Activated T-helper 2 cell treated with anti-CD3 and anti-CD28 coated beads, Interferon-gamma antibody, Interleukin-2, Interleukin-4, amounts not matched to agents 10 μg/mL and 5 μg/mL and 100 μg/mL, durations not matched to agents 14 hours and 24 hours and 36 hours (primary cell): ENCODE measurements at places on chromosomes 2 and 18.

DNA sequence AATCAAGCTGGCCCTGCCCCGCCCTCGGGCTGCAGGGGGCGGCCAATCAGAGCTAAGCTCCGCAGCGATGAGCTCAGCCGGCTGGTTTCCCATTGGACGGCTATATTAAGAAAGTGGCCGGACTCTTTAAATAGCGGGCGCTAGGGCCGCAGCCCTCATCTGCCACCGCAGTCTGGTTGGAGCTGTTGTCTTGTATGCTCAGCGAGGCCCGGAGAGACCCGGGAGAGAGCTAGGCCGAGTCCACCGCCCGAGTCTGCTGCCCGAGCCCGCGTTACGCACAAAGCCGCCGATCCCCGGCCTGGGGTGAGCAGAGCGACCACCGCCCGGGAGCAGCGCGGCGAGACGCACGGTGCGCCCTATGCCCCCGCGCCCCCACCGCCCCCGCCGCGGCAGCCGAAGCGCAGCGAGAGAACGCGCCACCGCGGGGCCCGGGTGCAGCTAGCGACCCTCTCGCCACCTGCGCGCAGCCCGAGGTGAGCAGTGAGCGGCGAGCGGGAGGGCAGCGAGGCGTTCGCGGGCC is at the start of gene RHOB:
RHOB (plus strand) TSS at position 158 of the 520 bp plus-strand sequence. CDS start 392 bp downstream, outside the sequence.
- peak; percentile 86 for DNase-seq

- DNase-seq, result no peak
Measured at GRCh38 chr2:197852108-197852507, 47.7 kb downstream of the PLCL1 start.

GRCh38 chr2:190970160-190970559 is 43.8 kb downstream of the STAT1 start:
- no peak for DNase-seq

GRCh38 chr2:176449852-176450251 is 180.6 kb downstream of the MTX2 start:
- no peak for DNase-seq

GRCh38 chr2:219158586-219158985 is 2.0 kb downstream of the NHEJ1 start:
- no peak for DNase-seq

DNA sequence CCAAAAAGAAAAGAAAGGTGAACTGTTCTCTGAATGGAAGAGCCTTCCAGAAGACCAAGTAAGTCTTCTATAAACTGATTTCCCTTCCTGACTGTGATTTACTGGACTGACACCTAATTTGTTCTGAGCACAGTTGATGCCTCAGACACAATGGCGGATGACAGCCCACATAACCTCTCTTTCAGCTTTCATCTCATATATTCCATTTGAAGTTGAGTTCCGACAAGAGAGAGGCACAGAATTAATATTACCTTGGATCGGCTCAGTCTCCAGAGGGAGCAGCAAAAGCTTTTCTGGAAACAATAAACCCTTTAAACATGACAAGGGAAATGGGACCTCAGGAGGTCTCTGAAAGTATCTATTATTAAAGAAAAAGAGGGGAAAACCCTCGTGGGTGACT is 638.7 kb upstream of the SETBP1 start:
- no peak for DNase-seq

DNA sequence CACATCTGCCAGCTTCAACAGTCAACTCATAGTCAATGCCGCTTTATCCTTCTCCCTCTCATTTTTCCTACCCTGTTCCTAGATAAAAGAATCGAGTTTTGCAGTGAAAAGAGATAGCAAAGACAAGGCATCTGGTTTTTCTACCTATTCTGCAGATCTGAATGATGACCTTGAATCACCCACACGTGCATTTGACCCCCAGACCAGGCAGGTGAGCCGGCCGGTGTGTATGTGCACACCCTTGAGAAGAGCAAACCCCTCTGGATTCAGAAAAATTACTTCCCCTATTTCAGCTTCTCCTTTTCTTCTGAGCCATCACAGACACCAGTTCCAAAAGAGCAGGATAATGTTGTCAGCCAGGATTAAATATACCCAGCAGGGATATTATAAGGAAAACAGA is 115.6 kb upstream of the ST6GAL2 start:
- DNase-seq, result no peak

DNA sequence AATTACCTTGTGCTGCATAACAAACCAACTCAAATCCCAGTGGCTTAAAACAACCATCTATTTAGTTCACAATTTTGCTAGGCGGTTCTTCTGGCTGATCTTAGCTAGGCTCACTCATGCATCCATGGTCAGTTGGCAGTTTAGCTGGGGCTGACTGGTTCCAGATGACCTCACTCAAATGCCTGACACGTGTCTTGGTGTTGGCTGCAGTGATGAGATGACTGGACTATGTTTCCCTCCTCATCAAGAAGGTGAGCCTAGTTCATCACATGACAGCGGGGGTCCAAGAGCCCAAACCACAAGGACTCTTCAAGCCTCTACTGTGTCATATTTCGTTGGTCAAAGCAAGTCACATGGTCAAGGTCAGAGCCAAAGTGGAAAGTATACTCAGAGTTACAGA is 42.7 kb upstream of the ACTR3 start:
- DNase-seq, result no peak

GRCh38 chr18:47248115-47248603 is 3.3 kb downstream of the SKOR2 start:
- no peak for DNase-seq

GRCh38 chr2:189179570-189179950 is at the start of gene COL5A2:
Gene COL5A2 (minus strand): TSS chr2:189179761. CDS start chr2:189179604, 157 bp downstream.
- DNase-seq, result no peak

- no peak for DNase-seq
Measured at GRCh38 chr2:182610231-182610630, 105.8 kb upstream of the DNAJC10 start.

DNA sequence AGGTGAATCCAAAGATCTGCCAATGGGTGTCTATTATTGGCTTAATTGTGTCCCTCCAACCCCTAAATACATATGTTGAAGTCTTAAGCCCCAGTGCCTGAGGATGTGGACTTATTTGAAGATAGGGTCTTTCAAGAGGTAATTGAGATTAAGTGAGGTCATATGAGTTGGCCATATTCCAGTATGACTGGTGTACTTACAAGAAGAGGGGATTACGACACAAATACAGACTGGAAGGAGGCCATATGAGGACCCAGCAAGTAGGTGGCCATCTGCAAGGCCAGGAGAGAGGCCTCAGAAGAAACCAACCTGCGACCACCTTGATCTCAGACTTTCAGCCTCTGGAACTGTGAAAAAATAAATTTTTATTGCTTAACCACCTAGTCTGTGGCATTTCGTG is 121.1 kb upstream of the FN1 start:
- DNase-seq, result no peak

DNA sequence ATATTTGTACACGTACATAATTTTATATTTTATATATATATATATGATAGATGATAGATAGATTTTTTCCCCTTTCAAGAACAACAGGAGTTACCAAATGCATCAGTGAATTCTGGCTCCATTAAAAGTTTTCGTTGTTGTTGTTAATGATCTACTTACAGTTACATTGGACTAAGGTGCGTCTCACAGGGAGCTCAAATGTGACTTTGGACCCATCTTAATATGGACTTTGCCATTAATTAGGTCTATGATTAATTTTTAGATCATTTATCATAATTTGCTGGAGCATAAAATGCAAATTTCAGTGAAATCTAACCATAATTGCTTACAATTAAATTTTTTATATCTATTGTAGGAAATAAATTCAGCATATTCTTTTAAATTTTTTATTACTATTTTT is 261.6 kb downstream of the NRXN1 start:
- no peak for DNase-seq

- no peak for DNase-seq
Measured at GRCh38 chr18:34467058-34467457, 242.3 kb upstream of the NOL4 start.

DNA sequence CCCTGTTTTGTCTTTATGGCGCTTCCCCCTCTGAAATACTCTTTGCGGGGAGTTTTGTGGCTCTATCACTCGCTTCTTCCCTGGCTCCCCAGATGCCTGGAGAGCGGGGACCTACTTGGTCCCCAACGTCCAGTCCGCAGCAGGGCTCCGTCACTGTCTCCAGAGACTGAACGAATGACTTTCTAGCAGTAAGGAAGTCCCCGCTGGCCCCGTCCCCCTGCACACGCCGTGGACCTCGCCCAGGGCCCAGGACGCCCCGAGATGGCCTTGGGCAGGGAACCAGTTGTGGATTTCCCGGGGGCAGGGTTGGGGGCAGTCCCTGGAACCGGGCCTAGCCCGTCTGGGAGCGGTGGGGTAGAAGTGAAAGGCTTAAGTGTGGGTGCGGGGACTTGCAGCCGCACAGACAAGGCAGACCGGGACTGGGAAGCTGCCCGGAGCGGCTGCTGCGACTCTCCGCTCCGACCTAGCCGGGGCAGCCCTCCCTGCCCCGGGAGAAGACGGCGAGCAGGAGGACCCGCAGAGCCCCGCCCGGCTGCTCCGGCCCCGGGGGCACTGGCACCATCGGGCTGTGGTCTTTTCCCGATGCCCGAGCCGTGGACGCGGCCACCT is 821 bp upstream of the EPHA4 start:
- DNase-seq, result peak; percentile 26

- DNase-seq, result no peak
Measured at GRCh38 chr18:754656-755055, 42.2 kb upstream of the ENOSF1 start.

- no peak for DNase-seq
Measured at GRCh38 chr2:31260870-31261269, 26.9 kb downstream of the EHD3 start.

- DNase-seq, result no peak
Measured at GRCh38 chr2:122138561-122138960, 383.1 kb downstream of the TSN start.

GRCh38 chr2:159828738-159829137 is 30.7 kb upstream of the CD302 start:
- DNase-seq, result no peak

DNA sequence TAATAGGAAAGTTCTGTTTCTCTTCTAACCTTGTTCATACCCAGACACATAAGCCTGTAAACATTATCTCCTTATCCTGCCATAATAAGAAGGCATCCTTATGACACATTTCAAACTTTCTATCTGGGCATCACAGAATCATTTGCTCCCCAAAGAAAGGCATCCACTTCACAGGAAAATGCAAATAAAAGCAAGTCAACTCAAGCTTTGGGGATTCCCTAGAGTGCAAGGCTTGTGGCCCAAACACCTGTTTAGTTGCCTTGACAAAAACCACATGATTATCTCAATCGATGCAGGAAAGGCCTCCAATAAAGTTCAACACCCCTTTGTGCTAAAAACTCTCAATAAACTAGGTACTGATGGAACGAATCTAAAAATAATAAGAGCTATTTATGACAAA is 195.7 kb upstream of the GALNT5 start:
- DNase-seq, result no peak

- no peak for DNase-seq
Measured at GRCh38 chr2:134178138-134178877, 75.6 kb upstream of the MGAT5 start.
